ENCODE measurements at places on chromosomes 12 and 14.

- DNase-seq: no peak
Measured at GRCh38 chr14:70902184-70902583, 5.1 kb upstream of the PCNX1 start.

- DNase-seq: no peak
Measured at GRCh38 chr12:718756-719102, 33.6 kb upstream of the WNK1 start.

DNA sequence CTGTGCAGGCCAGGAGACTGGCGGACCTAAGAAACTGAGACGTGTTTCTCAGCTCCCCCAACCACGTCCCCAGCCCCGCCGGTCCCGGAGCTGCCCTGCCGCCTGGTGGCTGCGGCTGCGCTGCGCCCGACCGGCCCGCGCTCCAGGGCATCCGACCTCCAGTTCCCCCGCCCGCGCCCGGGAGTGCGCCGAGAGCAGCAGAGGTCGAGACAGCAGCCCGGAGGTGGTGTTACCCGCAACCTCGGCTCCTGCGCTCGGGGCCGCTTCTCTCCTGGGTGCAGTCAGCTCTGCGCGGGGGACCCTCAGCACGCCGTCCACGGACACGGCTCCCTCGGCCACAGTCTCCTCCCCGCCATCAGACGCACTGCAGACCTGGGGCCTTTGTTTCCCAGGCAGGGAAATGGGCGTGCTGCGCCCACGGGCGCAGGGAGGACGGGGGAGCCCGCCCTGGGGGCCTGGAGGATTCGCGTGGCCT lies 21.6 kb upstream of the GPR132 start:
- peak; percentile 68 for DNase-seq

GRCh38 chr14:34911209-34912150 lies 36.3 kb upstream of the BAZ1A start:
- peak; percentile 19 for DNase-seq

DNA sequence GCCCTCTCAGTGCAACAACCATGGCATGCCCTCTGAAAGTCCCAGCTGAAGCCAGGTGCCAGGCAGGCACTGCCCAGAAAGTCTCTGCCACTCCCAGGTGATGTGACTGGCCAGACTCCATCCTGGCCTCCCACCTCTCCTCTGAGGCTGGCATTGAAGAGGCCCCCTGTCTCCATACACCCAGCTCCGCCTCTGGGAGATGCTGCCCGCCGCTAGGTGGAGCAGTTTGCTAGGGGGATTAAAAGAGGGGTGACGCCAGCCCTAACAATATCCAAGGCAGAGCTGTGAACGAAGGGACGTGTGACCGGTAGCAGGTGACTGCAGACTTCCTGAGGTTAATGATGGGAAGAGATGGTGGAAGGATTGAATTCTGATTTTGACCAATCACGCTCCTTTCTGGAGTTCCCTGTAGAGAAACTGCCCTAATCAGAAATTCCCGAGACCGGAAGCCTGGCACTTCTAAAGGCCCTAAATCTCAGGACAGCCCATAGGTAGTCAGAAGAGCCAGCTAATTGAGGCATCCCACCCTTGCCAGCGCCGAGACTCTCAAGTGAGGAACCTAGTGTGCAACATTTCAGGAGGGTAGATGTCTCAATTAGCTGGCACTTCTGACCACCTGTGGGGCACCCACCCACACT lies 8.3 kb upstream of the PLEK2 start:
- DNase-seq: no peak

GRCh38 chr14:85459361-85460000 lies 70.5 kb upstream of the FLRT2 start:
- no peak for DNase-seq

DNA sequence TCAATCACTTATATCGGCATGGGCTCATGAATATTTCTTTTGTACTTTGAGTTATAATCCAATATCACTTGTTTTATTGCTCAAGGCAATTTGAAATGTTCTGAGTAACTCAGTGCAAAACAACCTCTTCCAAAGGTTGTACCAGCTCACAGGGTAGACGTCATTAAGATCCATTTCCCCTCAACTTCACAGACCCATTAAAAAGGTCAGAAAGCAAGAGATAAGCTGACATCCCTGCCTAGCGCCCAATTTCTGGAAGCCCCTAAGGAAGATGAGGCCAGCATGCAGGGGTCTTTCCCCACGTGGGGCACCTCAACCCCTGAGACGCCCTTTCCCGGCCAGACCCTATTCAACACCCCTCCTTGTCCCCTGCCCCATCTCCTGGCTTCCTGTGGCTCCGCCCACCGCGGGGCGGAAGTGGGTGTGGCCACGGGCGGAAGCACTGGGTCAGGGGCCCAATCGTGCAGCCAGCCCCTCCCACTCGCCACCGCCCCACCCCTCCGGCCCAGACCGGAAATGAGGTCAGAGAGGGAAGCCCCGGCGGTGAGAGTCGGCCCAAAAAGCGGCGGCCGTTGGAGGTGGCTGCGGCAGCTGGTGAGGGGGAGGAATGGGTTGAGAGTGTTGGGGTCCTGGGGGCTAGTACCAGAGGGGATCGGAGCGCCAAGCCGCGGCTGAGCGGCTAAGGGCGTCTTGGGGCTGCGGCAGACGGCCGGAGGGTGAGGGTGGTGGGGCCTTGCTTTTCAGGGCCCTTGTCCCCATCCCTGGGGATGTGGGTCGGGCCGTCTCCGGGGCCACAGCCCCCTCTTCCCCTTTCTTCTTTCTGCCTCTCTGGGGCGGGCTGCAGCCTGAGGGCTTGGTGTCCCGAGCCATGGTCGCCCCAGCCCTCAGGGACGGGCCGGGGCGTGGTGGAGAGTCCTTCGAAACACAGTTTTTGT lies at the start of gene GPATCH2L:
TSS of gene GPATCH2L (plus strand) at position 525 of the 935 bp plus-strand sequence. CDS start 2,442 bp downstream, outside the sequence.
- peak; percentile 100 for DNase-seq

Measured in HTR-8/SVneo (cell line).